ENCODE measurements at places on chromosomes 3 and 15.
A peak's percentile ranks its signal among the peaks of the same experiment; 100 is the strongest.

DNA sequence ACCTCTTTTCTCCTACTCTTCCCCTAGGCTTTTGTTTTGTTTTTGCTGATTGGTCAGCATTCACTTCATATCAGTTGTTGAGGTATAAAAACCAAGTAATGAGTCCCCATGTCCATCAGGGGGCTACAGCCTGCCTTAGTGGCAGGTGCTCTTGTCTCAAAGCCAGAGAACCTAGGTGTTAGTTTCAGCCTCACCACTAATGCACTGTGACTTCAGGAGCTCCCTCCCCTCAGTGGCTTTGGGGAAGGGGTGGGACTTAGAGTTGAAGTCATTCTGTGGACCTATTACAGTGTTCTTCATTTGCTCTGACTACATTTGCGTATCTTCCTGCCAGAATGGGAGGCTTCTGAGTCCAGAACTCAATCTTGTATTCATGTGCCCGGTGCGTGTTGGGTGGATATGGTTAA lies 41.6 kb downstream of the NR2C2 start:
- DNase-seq: no peak

GRCh38 chr15:81155375-81156218 lies 21.5 kb downstream of the CFAP161 start:
- no peak for DNase-seq

GRCh38 chr15:42820811-42821210 lies 83.9 kb upstream of the CDAN1 start:
- DNase-seq: no peak

DNA sequence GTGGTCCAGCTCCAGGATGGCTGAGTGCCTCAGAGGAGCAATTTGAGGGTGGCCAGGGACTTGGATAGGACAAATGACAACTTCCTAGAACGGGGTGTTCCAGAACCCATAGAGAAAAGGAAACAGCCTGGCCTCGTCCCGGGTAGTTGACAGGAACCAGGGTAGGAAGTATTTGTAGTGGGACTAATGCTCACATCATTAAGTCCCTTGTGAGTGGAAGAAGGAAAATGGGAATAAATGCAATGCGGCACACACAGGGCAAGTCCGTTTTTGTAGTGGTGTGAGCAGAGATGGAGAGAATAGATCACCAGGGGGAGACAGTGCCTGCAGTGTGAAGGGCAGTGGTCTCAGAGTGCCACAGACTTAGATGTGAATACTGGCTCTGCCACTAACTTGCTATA lies 19.6 kb downstream of the TIMP4 start:
- no peak for DNase-seq

DNA sequence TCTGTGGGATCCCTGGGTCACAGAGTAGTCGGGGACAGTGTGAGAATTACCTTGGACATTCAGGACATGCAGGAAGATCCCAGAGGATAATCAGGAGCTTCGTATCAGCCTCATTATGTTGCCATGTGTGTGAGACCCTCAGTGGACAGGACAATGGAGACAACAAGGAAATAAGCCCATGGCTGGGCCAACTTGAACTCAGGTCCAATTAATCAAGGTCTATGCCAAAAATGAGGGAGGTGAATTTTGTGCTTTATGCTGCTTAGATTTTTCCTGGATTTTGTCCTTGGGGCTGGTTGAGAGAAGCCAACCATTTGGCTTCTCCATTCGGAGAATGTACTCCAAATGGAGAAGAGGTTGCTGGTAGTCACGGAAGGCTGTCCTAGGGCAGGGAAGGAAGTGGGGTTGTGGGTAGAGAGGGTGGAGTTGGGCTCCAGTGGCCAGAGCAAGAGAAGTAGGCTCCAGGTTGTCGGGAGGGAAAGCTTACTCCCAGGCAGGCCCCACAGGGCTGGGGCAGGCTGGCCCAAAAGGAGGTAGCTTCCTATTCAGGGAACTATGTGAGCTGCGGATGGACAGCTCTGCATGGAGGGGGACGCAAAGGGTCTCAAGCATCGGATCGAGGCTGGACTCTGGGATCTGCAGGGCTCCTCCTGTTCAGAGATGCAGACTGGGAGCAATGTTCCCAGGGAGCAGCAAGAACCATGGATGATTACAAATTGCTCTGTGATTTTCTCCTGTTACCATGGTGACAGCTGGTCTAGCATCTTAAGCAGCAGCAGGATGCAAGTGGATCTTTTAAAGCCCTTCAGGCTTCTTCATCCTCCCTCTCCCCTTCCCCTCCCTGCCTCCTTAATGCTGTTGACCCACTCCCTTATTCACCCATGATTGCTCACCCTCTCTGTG lies 91.1 kb downstream of the WNT7A start:
- no peak for DNase-seq

DNA sequence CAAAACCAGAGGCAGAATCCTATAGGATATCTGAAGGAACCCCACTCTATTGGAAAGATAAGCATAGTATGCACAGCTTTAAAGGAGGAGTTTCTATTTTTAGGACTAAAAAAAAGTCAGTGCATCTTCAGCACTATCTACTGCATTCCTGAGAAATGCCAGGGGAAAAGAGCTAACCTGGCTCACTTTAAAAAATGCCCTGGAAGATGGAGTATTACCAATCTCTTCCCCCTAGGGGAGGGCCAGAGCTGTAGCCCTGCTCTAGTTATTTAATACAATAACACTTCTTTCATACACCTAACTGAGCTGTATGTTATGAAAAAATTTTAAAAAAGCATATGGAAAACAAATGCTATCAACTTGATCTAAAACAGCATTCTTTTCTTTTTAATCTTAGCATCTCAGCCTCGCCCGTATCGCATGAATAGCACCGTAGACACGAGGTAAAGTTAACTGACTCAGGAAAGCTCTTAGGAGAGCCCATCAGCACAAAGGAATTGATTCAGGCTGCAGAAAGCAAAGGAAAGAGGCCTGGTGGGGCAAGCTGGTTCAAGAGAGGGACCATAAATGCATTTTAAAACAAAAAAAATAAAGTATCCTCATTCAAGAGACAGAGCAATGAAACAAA lies 50.2 kb downstream of the TGM4 start:
- DNase-seq: no peak

- no peak for DNase-seq
These were observed 602.6 kb downstream of the RSL24D1 start for GRCh38 chr15:54594115-54594514.

DNA sequence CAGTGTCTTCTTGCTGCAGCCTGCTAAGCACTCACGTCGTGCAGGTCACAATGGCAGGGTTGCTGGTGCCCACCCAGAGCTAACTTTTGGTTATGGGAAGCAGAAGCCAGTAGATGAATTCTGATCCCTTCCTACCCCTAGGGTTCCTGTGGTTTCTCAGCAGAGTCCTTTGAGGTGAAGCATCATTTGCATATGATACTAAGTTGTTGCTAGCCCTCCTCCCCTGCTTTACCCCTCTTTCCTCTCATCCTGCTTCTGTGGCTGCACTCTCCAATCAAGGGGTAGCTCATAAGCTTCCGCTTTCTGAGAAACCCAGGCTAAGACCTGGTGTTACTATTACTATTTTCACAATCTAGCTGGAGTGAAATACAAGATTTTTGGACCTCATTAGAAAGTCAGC lies 22.1 kb upstream of the HEG1 start:
- DNase-seq: no peak

DNA sequence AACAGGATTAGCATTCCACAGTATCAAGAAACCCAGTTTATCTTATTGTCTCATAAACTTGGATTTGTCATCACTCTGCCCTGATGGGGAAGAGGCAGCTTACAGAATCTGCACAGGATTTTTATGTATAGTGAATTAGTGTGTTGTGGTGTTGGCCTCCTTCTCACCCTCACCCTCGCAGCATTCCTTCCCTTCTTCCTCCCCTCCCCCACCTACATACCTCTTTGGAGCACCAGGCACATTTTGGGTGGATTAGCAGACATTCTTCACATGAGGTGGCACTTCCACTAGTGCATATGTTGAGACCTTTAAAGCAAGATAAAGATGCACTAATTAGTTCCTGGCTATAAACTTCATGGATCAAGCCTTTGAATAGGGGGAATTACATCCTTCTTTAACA lies 13.9 kb downstream of the ITGB5 start:
- DNase-seq: no peak

- DNase-seq: no peak
These were observed 1075.3 kb upstream of the ALCAM start for GRCh38 chr3:104291437-104291851.

GRCh38 chr3:106117490-106117858 lies 248.7 kb upstream of the CBLB start:
- no peak for DNase-seq

GRCh38 chr15:39613861-39614260 lies 33.0 kb downstream of the THBS1 start:
- no peak for DNase-seq

DNA sequence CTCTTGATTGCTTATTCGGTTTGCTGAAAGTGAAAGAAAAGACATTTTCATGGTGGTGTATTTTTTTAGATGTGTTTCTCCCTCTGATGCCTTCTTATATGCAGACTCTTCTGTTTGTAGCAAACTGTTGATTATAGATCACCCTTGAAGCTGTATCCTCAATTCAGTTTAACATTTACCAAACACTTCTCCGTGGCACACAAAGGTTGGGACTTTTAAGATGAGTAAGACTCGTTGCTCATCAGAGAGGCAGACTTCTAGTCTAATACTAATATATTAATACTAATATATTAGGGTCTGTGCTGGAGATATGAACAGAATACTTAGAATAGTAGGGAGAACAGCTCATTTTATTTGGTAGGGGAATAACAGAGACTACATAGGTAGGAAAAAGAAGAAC lies 32.8 kb downstream of the RASA2 start:
- no peak for DNase-seq

- DNase-seq: no peak
These were observed 1058.7 kb downstream of the FHIT start for GRCh38 chr3:60192297-60193114.

DNA sequence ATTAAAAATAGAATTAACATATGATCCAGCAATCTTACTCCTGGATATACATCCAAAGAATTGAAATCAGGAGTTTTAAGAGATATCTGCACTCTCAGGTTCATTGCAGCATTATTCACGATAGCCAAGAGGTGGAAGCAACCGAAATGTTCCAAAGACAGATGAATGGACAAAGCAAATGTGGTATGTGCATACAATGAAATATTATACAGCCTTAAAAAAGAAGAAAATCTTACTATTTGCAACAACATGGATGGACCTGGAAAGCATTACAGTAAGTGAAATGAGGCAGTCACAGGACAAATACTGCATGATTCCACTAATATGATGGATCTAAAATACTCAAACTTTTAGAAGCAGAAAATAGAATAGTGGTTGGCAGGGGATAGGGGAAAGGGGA lies 9.3 kb upstream of the TMEM158 start:
- no peak for DNase-seq

DNA sequence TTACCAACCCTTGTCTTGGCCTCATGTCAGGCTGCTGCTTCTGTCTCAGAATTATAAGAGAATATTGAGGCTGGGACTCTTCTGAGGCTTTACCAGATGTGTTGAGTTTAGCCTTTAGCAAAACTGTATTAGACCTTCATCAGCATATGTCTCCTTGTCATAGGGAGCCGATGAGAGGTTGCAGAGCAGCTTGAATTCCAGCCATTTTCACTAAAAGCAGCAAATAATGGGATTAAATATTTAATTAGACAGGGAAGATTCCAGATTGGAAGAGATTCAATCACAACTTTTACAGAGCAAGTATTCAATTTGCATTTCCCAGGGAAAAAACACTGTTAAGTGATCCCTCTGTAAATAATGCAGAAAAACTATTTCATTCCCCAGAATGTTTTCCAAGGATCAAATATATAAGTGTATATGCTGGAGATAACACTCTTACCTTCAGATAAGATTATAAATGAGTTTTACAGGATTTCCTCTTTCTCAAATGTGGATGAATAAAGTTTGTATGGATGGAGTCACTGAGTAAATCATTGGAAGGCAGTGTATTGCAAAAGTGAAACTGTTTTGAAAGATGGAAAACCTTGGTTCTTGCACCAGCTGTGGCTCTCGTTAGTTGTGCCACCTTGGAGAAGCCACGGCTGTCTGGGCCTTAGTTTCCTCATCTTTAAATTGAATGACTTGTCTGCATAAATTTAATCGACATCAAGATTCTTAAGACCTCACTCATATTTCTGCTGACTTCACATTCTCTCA lies 466.4 kb upstream of the SGO1 start:
- DNase-seq: no peak

GRCh38 chr3:106190296-106190695 lies 321.5 kb upstream of the CBLB start:
- DNase-seq: no peak

DNA sequence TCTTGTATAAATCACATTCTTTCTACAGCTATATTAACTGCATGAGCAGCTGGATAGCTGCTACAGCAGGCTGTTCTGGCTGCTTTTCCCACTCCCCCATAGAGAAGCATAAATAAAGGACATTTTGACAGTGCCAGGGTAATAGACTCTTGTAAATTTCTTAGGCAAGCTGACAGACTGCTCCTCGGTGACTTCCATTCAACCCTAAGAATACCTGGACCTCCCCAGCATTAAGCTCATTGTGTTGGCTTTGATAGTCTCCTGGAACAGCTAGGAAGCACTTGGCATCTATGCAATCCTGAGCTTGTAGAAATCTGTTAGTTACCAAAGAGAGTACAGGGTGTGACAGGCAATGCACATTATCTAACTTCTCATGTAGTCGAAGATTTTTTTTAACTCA lies 475.4 kb downstream of the AGBL1 start:
- no peak for DNase-seq

- DNase-seq: no peak
These were observed 145.0 kb downstream of the CMSS1 start for GRCh38 chr3:99962703-99963102.

GRCh38 chr3:127707851-127708411 lies 35.2 kb downstream of the ABTB1 start:
- DNase-seq: peak; percentile 9

- DNase-seq: no peak
These were observed 107.2 kb upstream of the MME start for GRCh38 chr3:154972951-154973350.

- peak; percentile 68 for DNase-seq
These were observed 675 bp downstream of the RBM15B start for GRCh38 chr3:51391566-51392354.

- DNase-seq: no peak
These were observed 46.8 kb downstream of the BHLHE40 start for GRCh38 chr3:5026046-5026362.

GRCh38 chr3:73413619-73414018 lies 211.1 kb downstream of the PDZRN3 start:
- DNase-seq: no peak

- no peak for DNase-seq
These were observed 220.5 kb downstream of the SQOR start for GRCh38 chr15:45855210-45855906.
